ENCODE measurements at places on chromosomes 3 and 15.

DNA sequence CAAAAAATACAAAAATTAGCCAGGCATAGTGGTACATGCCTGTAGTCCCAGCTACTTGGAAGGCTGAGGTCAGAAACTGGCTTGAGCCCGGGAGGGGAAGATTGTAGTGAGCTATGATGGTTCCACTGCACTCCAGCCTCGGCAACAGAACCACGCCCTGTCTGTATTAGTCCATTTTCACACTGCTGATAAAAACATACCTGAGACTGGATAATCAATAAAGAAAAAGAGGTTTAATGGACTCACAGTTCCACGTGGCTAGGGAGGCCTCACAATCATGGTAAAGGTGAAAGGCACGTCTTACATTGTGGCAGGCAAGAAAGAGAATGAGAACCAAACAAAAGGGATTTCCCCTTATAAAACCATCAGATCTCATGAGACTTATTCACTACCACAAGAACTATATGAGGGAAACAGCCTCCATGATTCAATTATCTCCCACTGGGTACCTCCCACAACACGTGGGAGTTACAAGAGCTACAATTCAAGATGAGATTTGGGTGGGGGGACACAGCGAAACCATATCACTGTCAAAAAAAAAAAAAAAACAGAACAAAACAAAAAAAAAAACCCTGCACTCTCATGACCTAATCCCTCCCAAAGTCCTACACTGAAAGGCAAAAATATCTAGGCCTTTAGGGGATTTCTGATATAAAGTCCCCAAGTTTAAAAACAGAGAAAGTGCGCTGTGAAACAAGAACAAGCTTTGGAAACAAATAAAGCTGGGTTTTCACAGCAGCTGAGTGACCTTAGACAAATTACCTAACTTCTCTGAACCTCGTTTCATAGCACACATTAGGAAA, 224.7 kb downstream of the IGSF11 start:
- no peak for DNase-seq

GRCh38 chr3:116561529-116561928, 116.2 kb upstream of the LSAMP start:
- DNase-seq, result no peak

DNA sequence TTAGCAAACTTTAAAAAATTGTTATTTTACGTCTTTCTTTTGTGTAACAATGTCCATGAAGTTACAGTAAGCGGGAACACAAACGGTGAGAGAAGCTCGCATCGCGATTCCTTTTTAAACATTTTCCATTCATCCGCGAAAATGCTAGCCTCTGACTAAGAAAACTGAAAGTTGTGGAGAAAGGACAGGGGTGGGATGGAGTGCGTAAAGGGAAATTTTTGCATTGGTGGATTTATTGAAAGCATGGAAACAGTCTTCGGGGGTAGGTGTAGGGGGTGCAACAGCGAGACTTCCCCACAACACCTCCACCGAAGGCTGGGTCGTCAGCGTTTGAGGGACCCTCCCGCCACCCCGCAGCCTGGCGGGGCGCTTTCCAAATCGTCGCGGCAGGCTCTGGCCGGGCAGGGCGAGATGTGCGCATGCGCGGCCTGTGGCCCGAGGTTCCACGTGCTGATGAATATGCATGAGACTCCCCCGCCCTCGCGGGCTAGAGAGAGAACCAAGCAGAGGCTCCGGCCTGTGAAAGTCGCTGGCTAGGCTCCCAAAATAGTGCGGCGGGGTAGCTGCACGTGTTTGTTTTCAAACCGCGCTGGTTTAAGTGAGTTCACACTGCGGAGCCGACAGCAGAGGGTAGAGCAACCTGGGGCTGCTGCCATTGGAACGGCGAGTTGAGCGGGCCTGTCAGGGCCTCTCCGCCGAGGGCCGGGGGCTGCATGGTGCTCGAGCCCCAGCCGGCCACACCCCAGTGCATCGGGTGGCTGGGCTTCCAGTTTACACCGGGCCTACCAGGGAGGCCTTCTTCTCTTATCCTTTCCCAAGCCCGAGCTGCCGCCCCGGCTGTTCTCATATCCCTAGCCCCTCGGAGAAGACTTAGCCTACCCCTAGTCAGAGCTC, 9.9 kb downstream of the ZIC1 start:
- no peak for DNase-seq

DNA sequence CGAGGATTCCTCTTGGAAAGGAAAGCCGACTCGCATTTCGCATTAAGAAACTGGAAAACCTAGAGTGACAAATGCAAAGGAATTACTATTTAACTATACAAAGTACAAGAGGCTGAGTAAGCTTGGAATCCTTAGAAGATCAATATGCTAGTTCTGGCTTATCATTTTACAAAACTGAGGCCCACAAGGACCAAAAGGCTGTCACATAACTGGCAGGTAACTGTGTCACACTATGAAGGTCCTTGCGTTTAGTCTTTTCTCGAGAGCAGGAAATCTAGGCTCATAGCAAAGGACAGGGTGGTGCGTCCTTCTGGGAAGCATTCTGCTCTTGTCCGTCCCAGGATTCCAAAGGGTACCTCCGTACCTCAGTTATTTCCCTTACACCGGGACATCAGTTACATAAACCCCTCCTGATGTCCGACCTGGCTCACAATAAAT, 629 bp downstream of the RPL24 start:
- DNase-seq, result no peak

GRCh38 chr15:31474059-31474868, 147.6 kb downstream of the KLF13 start:
- peak; percentile 56 for DNase-seq

GRCh38 chr15:76150513-76150912, 90.7 kb downstream of the TMEM266 start:
- peak; percentile 61 for DNase-seq

DNA sequence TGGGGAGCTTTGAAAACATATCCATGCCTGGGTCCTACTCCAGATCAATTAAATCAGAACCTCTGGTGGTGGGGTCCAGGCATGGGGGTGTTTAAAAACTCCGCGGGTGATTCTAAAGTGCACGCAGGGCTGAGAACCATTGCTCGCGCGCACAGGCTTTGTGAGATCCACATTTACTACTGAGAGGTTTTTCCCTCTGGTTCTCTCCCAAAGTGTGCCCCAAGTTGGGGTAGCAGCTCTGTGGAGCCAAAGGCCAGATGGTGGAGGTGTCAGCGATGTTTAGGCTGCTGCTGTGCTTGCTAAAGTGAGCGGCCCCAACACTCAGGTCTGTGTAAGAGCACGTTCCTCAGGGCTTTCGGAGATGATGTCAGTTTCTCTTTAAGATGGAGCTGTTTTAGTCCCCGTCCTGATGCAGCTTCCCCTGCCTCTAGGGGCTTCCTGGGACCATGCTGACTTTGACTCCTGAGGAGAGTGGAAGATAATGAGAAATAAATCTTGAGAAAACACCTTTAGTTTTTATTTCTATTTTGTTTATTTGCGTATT, 13.4 kb upstream of the MAGEF1 start:
- DNase-seq, result no peak

DNA sequence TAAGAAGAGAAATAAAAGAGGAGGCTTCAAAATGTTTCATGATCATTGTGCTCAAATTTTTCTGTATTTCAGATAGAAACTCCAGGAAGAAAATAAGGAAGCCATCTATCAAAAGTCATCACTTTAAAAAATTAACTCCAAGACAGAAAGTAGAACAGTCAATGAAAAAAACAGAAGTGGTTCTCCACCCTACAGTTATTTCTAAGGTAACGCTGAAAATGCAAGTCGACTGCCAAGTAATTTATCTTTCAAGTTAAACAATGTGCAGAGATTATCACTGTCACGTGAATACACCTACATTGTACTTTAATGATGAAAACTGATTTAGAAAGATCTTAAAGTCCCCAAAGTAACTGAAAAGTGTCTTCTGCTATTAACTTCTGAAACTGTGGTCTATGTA, 78.5 kb upstream of the SNRPA1 start:
- DNase-seq, result no peak

DNA sequence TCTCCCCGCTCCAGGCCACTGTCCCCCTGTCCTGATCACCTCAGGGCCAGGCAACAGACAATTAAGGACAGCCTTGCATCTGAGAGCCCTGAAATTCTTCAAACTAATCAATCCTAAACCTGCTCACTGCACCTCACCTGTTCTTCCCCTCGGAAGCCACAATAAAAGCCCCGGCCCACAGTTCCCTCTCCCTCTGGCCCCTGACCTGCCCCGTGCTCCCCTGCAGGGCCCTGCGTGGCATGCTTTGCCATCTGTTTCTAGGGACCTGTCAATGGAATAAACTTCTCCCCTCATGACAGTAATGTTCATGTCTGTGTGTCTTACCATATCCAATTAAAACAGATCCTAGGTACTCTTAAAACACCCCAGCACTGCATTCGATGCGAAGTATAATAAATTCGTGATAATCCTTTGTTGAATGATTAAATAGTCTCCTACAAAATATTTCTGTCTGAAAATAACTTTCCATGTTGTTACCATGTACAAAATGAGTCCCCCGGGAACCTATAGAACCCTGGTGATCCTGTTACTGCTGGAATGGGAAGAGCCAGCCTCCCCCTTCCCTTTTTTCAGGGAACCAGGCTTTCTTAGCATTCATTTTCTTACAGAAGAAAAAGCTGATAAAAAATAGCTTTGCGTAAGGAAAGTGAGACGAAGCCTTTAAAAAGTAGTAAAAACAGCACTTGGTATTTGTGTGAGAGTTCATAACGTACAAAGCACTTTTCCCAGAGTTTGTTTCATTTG, 59.0 kb downstream of the ABTB1 start:
- DNase-seq, result no peak

GRCh38 chr15:35998663-35999602, 453.0 kb upstream of the DPH6 start:
- no peak for DNase-seq

DNA sequence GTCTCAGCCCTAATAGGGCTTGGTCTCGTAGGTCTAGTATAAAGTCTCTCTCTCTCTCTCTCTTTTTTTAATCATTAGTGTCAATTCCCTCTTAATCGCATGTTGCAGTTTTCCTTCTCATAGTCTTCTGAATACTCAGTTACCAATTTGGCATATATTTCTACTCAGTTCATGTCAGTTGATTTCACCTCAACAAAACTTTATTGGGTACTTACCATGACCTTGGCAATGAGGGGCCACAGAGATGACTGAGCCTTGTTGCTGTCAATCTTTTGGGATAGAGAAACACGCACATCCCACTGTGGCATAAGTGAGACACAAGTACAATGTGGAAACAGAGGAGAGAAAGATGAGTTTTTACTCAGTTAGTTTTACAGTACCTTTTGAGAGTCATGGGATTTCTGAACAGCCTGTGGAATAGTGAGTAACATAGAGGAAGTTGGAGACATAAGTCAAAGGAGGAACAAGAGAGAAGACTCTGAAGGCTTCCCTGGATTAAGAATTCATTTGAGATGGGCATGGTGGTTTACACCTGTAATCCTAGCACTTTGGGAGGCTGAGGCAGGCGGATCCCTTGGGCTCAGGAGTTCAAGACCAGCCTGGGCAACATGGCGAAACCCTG, 150.2 kb upstream of the CBLB start:
- DNase-seq, result no peak

DNA sequence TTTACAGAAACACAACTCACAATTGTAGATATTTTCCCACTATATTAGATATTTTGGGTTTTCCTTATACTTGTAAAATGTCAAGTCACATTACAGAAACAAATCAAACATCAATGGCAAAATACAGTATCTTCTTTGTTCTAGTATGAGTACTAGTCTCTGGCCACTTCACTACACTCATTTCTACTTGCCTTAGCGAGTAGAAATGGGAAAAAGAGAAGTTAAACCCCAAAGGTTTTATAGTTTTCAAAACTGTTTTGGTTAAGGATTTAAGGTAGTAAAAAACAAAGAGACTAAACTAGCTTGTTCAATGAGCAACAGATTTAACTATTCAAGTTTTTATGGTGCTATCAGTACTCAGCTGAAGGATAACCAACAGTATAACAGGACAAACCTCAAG, 81.7 kb downstream of the BTD start:
- DNase-seq, result no peak

DNA sequence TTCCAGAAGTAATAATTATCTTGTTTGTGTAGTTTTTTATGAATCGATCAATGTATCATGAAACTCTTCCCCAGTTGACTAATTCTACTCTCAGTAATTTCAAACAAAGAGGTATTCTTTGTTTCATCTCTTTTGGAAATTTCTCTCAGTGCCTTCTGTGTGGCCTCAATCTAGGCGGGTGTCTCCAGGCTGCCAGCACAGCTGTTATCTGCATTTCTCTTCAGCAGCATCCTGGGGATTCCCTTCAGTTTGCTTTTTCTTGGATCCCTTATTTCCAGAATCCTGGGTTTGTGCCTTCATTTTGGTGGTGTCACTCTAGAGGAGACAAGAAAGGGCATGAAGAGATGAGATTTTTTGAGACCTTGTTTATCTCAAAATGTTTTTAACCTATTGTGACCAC, 22.7 kb downstream of the NIPA2 start:
- DNase-seq, result no peak

- DNase-seq, result no peak
Measured at GRCh38 chr15:88878720-88879184, 16.6 kb downstream of the HAPLN3 start.

DNA sequence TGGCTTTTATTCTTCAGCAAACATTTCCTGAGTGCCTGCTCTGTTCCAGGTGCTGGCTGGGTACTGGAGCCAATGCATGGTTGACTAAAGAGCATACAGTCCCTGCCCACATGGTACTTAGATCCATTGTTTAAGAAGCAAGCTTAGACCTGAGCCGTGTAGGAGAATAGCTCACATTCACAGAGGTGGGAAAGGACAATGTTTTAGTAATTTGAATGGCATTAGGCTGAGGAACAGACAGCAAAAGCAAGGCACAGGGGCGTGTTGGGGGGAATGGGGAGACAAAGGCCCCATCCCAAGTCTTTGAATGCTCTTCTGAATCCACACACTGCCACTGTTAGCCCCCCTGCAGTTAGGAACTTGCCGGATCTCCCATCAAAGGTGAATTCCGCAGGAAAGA, 388.2 kb upstream of the RGMA start:
- DNase-seq, result no peak

- no peak for DNase-seq
Measured at GRCh38 chr3:43894176-43895049, 203.7 kb downstream of the ABHD5 start.

- DNase-seq, result no peak
Measured at GRCh38 chr3:102688556-102688930, 253.7 kb downstream of the ZPLD1 start.

DNA sequence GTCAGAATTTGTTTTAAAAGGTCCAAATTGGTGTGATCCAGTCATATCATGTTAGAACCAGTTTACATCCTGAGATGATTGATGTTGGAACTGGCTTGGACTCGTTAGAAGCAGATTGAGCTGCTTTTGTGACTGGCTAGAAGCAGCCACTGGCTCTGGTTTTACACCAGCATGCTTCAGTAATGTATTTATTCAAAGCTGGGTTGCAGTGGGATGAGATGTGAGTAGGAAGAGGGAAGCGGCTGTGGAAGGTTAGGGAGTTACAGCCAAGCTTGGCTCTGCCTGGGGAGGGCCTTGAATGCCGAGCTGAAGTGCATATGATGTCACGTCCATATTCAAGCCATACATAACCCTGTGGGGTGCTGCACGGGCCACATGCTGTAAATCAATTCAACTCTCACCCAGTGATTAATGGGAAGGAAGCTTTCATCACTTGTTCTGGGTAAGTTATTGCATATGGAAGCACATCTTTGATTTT, 104.0 kb upstream of the SMAD3 start:
- no peak for DNase-seq

Data from natural killer cell treated with Interleukin-12 subunit alpha and Interleukin-12 subunit beta and Interleukin-15 and Interleukin-18, amount 100 ng/mL, for 72 hours (primary cell).